ENCODE measurements at places on chromosomes 13 and 19.

- no peak for DNase-seq
These were observed 13.2 kb downstream of the CLASRP start for GRCh38 chr19:45051929-45052579.

GRCh38 chr13:75330770-75331169 lies 151.2 kb downstream of the TBC1D4 start:
- no peak for DNase-seq

GRCh38 chr13:21898459-21898858 lies 227.6 kb downstream of the FGF9 start:
- no peak for DNase-seq

GRCh38 chr19:6056282-6056741 lies 54.0 kb downstream of the RFX2 start:
- no peak for DNase-seq

GRCh38 chr13:112984501-112984900 lies 15.5 kb downstream of the MCF2L start:
- no peak for DNase-seq

DNA sequence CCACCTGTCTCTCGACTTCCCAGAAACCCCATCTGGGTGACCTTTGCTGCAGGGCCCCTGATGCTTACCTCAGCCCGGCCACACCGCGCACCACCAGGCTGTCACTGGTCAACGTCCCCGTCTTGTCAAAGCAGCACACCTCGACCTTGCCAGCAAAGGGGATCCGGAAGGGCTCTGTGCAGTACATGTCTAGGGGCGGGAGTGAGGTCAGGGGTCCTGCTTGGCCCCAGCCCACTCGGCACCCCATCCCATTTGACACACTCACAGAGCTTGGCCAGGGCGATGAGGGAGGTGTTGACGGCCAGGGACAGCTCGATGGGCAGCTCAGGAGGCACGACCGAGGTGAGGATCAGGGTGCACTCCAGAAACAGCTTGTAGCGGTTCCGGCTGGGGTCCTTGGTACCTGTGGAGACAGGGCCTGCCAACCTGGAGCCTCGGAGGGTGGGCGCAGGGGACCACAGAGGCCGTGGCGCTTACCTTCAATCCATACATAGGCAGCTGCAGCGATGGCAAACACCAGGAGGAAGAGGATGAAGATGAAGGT lies 8.4 kb downstream of the ATP13A1 start:
- DNase-seq, result no peak

DNA sequence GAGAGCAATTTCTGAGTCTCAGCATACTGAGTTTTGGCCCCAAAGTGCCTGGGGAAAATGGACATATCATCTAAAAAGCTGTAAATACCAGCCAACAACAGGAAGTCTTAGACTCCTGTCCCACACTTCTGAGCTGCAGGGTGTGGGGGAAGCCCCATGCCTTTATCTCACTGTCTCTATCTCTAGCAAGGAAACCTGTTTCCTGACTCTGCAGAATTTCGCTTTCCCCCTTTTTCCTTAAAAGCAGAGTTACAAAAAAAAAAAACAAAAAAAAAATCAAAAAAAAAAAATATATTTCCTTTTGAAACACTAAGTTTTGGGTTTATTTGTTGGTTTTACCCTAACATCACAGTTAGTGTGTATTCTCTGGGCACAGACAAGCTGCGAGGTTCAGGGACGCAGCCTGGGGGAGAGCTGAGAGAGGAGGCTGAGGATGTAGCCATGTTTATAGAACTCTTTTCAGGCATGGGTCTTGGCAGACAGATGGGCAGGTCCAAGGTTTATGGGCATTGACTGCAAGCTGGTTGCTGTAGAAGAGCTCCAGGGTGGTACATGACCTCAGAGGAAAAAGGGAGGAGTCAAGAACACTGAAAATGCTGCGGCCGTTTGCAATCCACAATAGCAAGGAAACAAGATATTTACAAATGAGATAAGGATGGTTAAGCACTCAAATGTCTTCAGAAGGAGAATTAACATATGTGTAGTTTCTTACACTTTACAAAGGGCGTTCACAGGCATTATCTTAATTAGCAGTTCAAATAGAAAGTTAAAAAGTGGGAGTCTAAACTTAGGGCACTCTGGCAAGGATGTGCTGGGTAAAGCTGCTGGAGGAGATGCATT lies 4.9 kb downstream of the MBNL2 start:
- no peak for DNase-seq

DNA sequence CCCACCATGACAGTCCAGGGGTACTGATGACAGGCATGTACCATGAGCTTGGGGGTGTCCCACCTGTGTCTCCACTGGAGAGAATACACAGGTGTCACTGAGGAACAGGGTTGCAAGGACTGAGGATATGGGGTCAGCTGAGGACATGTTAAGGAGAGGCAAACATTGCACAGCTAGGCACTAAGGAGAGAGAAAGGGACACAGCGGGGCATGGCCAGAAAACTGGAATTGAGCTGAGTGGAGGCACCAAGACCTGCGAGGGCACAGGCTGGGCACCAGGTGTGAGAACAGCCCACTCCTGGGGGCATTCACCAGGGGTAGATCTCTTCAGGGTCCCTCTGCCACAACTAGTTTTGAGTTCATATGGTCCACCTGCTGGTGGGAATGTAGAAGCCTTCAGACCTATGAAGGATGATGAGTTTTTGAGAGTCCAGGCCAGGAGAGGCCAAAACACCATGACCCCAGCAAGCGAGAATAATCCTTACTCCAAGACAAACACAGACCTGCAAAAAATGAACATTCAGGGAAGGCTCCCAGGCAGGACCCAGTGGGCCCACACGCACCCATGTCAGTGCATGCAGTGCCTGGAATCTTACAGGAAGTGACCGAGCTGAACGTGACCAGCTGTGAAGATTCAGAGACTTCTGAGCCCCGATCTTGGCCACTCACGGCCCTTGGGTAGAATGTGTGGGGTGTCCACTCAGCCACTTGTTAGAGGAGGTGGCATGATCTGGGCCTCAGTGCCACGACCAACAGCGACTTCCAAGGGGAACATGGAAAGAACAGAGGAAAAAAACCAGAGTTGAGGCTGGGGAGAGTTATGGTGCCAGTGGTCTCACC lies 1.4 kb upstream of the ZNF584 start:
- DNase-seq, result no peak

Data from GOT3 (cell line).